NCI-H1930 (cell line): ENCODE measurements at places on chromosomes 11 and 22.

DNA sequence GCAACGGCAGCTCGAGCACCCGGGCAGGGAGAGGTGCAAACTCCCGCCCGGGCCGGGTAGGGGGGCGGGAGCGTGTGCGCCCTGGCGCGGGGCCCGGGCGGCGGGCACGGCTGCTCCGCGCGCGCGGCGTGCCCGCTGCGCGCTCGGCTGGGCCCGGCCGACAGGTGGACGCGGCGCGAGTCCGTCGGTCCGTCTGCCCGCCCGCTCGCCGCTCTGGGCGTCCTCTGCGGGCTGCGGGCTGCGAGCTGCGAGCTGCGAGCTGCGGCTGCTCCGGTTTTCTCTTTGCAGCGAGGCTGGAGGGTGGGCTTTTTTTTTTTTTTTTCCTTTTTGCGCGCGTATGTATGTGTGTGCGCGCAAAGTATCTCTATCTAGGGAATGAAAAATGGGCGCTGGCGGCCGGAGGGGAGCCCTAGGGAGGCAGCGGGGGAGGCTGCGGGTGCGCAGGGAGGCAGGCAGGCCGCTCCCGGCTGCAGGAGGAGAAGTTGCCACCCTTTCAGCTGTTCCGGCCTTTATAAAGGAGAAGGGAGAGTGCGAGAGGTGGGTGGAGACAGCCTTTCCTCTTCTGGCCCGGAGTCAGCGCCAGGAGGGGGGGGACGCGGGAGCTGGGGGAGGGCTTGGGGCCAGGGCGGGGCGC, at the start of gene PDGFB:
Gene PDGFB (minus strand): TSS at position 487 of the 634 bp plus-strand sequence. CDS start 1,019 bp downstream, outside the sequence.
- no peak for DNase-seq

- no peak for DNase-seq
Measured at GRCh38 chr11:90556606-90557005, 333.8 kb upstream of the CHORDC1 start.

- no peak for DNase-seq
Measured at GRCh38 chr11:100691896-100692653, 5.0 kb downstream of the ARHGAP42 start.

- no peak for DNase-seq
Measured at GRCh38 chr22:28669387-28669786, 10.3 kb downstream of the TTC28 start.

- no peak for DNase-seq
Measured at GRCh38 chr11:122108192-122108799, 7.7 kb downstream of the BLID start.
